ENCODE measurements at places on chromosomes 4 and X. TPM values are rescaled to one million over a fixed set of nuclear protein-coding genes. Genes with fewer than 3 reads are reported as not detected.

DNA sequence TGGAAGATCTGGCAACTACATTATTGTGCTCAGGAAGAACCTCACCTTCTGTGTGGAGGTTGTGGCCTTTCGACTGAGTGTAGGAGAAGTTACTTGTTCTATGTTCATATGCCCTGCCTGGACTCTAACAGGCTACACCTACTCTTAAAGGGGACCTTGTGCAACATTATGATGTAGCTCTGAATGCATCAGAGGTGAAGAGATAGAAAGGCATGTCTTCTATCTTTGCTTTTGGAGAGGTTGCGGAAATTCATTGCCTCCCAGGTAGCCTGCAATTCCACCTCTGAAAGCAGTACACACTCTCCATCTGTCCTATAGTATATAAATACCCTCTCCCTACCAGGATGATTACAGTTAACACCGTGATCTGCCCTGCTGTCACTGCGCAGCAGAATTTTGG, 7.1 kb upstream of the SLAIN2 start:
- no peak for DNase-seq

Gene COL4A6
- total RNA-seq, result 1.0 TPM

- peak; percentile 72 for DNase-seq
Measured at GRCh38 chr4:168631241-168632162, 134.7 kb downstream of the PALLD start.

- peak; percentile 46 for DNase-seq
Measured at GRCh38 chr4:123785538-123785937, 388.9 kb downstream of the SPRY1 start.

Gene ENAM
- total RNA-seq, result not detected

DNA sequence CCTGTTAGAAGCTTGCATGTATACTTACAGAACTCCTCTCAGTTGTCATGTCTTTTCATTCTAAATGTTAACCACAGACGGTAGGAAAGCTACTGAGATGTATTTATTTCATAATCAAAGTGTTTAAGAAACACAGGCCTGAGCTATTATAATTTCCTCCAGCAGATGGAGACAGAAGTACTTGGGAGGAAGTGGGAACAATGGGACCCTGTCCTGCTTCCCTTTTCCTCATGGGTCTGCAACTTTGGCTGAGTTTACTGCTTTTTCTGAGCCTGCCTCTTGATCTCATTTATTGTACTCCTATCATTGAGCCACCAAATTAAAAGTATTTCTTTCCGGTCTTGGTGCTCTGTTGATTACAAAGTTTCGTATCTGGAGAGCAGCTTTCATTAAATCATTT, 67.7 kb upstream of the SPANXN2 start:
- no peak for DNase-seq

DNA sequence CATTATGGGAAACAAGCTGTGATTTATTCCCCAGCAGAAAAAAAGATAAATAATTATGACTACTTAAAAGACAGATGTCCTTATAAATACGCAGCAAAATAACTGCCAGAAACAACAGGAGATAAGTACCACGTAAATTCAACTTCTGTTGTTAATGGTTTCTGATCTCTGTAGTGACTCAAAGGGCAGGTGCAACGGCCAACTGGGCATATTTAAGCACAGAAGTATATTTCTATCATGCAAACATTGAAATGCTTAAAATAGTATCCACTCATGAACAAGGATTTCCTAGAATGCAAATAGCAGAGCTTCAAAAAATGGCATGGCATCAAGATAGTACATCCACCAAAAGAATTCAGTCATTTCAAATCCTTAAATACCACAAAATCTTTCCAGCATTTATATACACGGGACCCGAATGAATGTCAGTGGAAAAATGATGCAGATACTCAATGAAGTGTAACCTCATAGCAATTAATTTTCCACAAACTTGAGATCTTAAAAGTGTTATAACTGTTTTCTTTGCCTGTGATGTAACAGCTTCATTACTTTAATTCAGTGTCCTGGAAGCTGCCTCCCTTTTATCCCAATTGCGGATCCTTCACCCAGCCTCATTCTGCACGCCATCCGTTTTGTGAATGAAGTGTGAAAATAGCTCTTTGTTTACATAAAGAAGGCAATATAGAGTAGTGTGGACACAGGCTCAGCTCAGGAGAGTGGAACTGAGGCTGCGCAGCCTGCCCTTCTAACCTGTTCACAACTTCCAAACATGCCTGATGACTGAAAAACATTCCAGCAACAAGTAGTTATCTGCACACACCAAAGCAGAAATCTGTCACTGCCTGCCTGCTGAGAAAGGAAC, 10.2 kb downstream of the PDGFC start:
- DNase-seq, result no peak

GRCh38 chrX:1592470-1593142, 1.2 kb downstream of the AKAP17A start:
- peak; percentile 47 for DNase-seq

- DNase-seq, result no peak
Measured at GRCh38 chr4:176013476-176014247, 52.0 kb upstream of the WDR17 start.

- DNase-seq, result no peak
Measured at GRCh38 chr4:2462992-2463762, 5.7 kb upstream of the RNF4 start.

Gene SLC4A4
- 164 TPM for total RNA-seq

DNA sequence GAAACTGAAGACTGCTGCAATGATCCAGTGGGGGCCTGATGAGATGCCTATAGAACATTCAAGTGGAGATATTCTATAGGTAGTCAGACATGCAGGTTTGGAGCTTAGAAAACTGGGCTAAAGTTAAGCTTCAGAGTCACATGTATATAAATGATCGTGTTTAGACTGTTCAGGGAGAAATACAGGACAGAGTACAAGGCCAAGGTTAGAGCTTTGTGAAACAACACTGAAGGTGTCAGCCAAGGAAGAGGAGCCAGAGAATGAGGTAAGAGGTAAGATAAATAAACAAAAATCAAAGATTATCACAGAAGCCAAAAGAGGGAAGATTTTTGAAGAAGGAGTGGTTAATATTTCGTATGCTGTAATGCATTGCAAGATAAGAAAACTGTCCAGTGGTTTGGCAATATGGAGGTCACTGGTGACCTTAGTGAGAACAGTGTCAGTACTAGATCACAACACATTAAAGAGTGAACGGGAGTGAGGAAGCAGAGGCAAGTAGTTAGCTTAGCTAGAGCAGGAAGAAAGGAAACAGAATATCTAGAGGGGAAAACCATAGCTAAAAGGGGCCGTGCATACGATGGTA, 58.0 kb upstream of the KLHL13 start:
- DNase-seq, result no peak

- DNase-seq, result no peak
Measured at GRCh38 chr4:41160012-41160789, 54.1 kb downstream of the APBB2 start.

GRCh38 chr4:13455411-13455810, 28.7 kb downstream of the RAB28 start:
- no peak for DNase-seq

Gene CT47B1
- not detected for total RNA-seq

DNA sequence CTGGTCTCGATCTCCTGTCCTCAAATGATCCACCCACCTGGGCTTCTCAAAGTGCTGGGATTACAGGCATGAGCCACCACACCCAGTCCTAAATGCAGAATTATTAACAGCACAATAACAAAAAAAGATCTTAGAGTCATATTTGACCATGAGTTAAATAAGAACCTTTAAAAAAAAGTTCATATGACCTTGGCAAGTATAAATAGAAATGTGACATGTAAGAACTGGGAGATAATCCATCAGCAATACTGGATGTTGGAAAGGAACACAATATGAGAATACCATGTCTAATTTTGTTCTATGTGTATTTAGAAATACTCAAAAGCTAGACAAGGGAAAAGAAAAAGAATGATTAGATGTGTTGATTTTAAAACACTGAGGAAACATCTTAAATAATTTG, 231.6 kb downstream of the RAPGEF2 start:
- no peak for DNase-seq

DNA sequence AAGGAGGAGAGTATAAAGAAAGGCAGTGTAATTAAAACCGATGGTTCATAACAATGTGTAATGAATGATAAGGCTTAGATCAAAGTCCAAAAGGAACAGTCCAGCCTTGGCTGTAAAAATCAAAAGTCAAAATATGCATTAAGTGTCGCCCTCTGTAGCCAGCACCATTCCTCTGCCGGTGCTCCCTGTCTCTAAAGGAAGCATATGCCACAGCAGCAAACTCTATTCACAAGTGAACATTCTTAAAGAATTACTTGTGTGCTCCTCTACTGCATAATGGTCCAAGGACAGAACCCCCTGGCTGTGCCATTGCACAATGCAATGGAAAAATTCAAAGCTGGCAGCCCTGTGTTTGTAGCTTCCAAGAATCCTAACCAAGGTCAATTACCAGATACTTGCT, 16.3 kb upstream of the MBNL3 start:
- no peak for DNase-seq

Gene ZXDA
- 4.4 TPM for total RNA-seq

GRCh38 chr4:66736606-66737005, 808.7 kb downstream of the CENPC start:
- DNase-seq, result no peak

DNA sequence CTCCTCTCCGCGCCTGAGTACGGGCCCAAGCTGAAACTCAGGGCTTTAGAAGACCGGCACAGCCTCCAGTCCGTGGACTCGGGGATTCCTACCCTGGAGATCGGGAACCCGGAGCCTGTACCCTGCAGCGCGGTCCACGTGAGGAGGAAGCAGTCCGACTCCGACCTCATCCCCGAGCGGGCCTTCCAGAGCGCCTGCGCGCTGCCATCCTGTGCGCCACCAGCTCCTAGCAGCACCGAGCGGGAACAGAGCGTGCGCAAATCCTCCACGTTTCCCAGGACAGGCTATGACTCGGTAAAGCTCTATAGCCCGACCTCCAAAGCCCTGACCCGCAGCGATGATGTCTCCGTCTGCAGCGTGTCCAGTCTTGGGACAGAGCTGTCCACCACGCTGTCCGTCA, 13.9 kb downstream of the TBC1D14 start:
- no peak for DNase-seq

DNA sequence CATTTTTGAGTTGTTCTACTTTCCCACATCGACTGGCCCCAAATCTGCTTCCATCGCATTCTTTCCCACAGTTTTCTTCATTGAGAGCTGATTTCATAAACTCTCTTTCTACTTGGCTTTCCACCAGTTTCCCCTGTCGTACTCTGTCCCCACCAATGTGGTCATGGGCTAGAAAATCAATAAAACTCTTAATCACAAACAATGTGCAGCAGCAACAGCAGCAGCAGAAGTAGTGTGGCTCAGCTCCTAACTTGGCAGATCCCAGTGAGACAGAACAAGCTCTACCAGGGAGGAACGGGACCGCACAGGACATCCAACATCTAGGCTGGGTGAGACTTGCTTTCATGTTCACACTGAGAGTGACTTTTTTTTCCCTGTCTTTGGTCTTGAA, 3.1 kb upstream of the SETD7 start:
- no peak for DNase-seq

GRCh38 chrX:101550362-101550750, at the start of gene ARMCX1:
Gene ARMCX1, plus strand, starts transcription at chrX:101550547. Its CDS starts 2,384 bp downstream, at chrX:101552931.
- DNase-seq, result peak; percentile 51

Gene PITX2
- 1.1 TPM for total RNA-seq

- DNase-seq, result peak; percentile 76
Measured at GRCh38 chr4:165079476-165079875, 25.8 kb downstream of the TRIM75 start.
